ENCODE measurements at places on chromosomes 7 and 10.

- no peak for DNase-seq
These were observed 134.0 kb downstream of the KCND2 start for GRCh38 chr7:120407010-120407409.

DNA sequence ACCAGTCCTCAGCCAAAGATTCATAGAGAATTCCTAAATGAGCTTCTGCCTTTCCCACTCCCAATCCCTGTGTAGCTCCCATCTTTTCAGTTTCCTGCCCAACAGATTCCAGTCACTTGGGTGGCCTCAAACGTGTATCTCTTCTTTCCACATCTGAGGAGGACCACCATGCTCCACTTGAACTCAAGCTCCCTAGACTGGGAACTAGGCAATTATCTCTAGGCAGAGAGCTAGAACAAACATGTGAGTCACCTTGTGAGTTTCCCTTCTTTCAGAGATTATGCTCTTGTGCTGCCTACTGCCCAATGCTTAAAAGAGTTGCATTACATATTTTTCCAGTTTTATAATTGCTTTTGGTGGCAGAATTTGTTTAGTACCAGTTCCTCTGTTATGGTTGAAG, 178.0 kb downstream of the MDFIC start:
- DNase-seq = no peak

GRCh38 chr10:48681740-48682139, 2.9 kb upstream of the WDFY4 start:
- no peak for DNase-seq

GRCh38 chr7:83947260-83947659, 247.3 kb downstream of the SEMA3A start:
- no peak for DNase-seq

GRCh38 chr7:21960922-21961321, 15.2 kb upstream of the CDCA7L start:
- no peak for DNase-seq

GRCh38 chr7:141950806-141951205, 4.0 kb upstream of the CLEC5A start:
- no peak for DNase-seq

DNA sequence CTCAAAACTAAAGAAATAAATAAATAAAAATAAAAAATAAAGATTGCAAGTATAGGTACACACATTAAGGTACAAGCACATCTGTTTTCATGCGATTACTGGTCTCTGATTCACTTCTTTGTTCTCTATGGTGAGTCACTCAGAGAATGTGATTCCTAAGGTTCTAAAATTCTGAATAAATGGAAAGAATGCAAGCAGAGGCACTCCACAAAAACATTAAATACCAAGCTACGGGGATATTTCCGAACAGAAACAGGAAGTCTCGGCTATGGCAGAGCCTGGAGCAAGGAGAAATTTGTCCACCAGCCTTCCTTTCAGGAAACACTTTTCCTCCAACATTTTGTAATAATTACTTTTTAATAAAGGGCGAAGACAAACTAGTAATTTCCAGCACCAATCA, 1.4 kb downstream of the VOPP1 start:
- no peak for DNase-seq

- no peak for DNase-seq
These were observed at the start of gene CTBP2 for GRCh38 chr10:125159932-125160855. CTBP2 (minus strand) TSS chr10:125160563.

GRCh38 chr7:36764929-36765328, 40.6 kb upstream of the AOAH start:
- DNase-seq = no peak

- no peak for DNase-seq
These were observed 75.7 kb upstream of the ASAH2 start for GRCh38 chr10:50326757-50327701.

GRCh38 chr7:34242391-34242790, 337.1 kb downstream of the BMPER start:
- no peak for DNase-seq

- no peak for DNase-seq
These were observed 22.5 kb downstream of the CAV1 start for GRCh38 chr7:116547347-116547746.

- no peak for DNase-seq
These were observed 22.6 kb upstream of the DLG5 start for GRCh38 chr10:77949167-77949566.

- DNase-seq = no peak
These were observed 113.0 kb downstream of the DOCK1 start for GRCh38 chr10:127018298-127018650.

DNA sequence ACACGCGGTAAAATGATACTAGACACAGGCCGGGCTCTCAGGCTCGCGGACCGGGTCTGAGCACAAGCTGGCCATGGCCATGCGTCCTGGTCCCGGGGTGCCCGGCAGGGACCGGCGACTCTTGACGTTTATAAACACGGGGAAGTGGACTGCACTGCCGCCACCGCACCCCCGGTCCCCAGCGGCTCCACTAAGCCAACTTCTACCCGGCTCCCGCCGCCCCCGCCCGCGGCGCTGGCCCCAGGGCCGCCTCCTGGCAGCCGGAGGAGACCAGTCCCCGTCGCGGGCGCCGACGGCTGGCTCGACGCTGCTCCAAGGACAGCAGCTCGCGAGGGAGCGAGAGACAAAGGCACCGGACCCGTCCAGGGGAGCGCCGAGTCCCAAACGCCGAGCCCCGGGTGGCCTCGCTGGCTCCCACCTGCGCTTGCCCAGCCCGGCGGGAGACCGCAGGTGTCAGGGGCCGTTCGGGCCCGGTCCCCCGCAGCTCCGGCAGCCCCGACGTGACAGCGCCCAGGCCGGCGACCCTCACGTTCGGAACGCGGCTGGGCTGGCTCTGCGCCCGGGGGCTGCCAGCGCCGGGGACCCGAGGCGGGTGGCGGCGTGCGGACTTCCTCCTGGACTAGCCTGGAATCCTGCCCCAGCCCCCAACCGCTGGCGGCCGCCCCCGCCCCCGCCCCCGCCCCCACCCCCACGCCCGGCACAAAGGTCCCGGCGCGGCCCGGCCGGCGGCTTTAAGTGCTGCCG, 517 bp downstream of the ITGB1 start:
- peak; percentile 50 for DNase-seq

- DNase-seq = no peak
These were observed 214.0 kb downstream of the CRPPA start for GRCh38 chr7:16207321-16207720.

GRCh38 chr10:133388236-133388972, 5.6 kb upstream of the MTG1 start:
- no peak for DNase-seq

- no peak for DNase-seq
These were observed 299.6 kb upstream of the NFE2L3 start for GRCh38 chr7:25852211-25852938.

- DNase-seq = peak; percentile 34
These were observed 11.0 kb upstream of the TRIM8 start for GRCh38 chr10:102633287-102633686.

DNA sequence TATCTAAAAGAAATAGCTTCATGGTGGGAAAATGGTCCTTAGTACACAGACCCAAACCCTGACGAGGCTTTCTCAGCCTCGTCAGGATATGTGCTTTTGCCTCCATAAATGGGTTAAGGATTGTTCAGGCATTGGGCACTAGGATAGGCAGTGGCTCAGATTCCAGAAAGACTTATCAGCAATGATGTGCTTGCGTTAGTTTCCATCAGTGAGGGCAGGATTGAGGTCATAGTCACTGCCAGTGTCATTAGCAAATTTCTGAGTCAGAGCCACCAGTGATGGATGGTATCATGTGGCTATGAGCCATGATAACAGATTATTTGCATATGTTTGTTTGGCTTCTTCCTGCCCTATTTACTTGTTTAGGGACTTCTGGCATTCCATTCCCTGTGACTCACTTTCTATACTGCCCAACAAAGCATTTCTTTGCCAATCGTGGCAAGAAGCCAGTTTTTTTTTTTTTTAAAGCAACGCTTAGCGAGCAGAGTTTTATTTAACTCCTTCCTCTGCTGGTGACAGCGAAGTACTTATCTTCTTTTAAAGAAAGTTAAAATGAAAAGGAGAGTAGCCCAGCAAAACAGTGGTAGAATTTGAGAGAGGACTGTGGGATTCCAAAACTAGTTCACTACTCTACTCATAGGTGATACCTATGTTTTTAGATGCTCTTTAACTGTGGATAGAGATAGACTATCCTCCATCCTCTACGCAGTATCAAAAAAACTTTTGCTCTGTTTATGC, 44.4 kb downstream of the MYPN start:
- no peak for DNase-seq

DNA sequence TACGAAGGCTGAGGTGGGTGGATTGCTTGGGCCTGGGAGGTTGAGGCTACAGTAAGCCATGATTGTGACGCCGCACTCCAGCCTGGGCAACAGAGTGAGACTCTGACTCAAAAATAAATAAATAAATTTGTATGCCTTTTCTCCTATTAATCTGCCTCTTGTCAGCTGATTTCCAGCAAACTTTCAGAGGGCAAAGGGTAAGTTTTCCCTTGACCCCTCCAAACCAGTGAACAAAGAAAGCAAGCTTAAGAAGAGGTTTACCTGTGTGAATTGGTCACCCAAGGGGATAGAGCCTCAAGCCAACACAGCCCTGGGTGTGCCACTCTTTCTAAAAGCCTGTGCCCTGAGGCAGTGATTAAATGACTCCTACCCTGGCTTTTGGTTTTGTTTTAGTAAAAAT, 30.8 kb downstream of the GOT1 start:
- DNase-seq = no peak

- no peak for DNase-seq
These were observed 18.4 kb downstream of the GNA12 start for GRCh38 chr7:2825559-2826227.

DNA sequence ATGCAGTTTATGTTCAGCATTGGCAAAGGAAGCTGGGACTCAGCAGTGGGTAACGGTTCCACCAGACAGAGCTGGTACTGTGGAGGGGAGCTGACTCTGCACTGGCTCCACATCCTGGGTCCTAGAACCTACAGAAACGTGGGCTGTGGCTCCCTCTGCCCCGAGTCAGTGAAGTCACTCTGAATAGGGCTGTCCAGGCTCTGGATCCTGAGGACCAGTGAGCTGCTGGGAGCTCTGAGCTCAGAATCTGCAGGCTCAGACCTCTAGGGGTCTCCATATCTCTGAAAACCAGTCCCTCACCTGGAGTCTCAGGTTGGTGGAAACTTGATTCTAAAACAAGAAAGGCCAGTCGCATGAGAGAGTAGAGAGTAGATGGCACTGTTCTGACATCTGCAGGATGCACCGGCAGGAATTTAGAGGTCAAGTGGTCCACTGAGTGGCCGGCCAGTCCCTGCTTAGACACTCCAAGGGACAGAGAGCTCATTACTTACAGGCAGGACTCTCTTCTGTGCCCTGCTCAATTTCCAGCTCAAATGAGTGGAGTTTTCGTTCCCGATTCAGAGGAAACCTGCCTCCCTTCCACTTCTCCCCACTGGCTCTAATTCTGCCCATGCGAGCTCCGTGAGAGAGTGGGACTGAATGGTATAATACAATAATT, 18.6 kb downstream of the NPFFR1 start:
- no peak for DNase-seq

DNA sequence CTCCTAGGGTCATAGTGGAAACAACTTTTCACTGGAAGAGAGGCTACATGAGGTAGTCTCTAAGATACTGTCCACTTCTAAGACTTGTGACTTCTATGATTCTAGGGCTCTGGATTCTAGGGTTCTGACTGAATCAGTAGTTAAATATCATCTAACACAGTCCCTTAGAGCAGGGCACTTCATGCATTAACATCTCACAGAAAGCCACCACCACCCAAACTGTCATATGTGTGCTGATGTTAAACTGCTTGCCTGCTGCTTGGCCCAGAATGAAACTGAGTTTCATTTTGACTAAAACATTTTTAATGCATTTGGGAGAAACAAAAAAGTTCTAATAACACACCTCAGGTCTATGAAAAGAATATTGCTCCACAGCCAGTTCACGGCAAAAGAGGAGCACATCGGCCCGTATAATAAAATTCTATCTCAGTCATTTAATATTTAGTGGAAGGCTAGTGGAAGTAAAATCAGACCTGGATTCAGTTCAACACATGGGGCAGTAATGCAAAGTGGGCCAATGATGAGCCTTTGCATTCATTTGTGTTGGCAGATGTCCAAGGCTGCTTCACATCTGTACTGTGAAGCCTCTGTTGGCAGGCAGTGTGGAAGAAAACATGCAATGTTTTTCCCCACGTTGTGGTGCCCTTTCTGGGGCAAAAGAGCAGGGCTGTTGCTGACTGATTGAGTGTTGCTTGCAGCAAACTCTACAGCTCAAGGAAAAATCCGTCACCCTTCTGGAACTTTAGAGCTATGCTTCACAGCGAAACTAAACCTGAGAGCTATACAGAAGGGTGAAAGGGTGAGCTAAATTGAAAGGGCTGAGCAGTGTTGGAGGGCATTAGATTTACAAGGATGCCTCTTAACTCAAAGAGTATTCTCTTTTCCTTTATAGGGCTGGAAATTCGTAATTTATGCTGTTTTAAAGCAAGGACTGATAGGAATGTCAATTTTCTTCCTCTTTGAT, 33.5 kb upstream of the AUTS2 start:
- no peak for DNase-seq

- DNase-seq = no peak
These were observed 94.0 kb upstream of the CDCA7L start for GRCh38 chr7:22039670-22040069.

DNA sequence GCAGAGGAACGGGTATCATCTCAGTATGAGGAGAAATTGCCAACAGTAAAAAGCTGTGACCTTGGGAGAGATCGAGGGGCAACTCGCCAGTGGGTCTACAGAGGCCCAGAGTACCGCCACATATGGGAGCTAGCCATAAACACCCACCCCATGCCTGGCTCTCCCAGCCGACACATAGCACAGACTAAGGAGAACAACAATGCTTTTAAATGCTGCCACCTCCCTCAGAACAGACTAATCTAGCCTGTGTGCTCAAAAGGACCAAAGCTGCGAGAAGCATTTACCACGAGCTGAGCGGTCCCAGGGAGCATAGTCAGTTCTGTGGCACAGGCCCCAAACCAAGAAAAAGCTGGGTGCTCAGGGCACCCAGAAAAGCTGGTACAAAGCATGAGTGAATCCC, 73.3 kb downstream of the LSM5 start:
- no peak for DNase-seq

GRCh38 chr7:74657692-74658177, at the start of gene GTF2I:
GTF2I (plus strand) TSS chr7:74657718; CDS start chr7:74689129, 31,411 bp downstream.
- peak; percentile 32 for DNase-seq

DNA sequence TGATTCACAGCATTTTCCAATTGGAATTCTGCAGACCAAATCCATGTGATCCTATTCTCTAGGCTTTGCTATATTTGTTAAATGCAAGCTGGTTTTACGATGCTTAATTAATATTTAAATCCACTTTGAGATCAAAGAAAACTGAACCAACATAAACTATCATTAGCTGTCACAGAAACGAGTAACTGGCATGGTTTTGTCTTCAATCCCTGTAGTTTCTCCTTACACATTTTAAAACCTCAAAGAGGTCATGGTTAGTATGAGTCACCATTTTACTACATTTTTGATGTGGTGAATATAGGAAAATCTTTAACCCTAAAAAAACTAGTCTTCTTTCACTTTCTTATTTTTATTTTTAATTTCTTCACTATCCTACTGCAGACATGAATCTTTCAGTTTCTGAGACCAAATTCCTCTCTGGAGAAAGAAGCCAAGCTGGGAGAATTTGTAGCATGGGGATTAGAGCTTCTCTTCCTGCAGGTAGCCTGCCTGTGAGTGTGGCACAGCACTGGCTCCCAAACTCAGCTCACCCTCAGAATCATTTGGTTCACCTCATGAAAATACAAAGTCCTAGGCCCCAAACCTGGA, 8.7 kb upstream of the LIPM start:
- DNase-seq = no peak

GRCh38 chr7:76241141-76241540, 39.4 kb downstream of the SRRM3 start:
- no peak for DNase-seq

Data from stimulated activated CD4-positive, alpha-beta T cell treated with anti-CD3 and anti-CD28 coated beads, Interleukin-4, amount 100 ng/mL, for 48 hours (primary cell).